ENCODE measurements at places on chromosomes 4 and X.

GRCh38 chrX:79288733-79289132, 78.4 kb downstream of the ITM2A start:
- DNase-seq: no peak

DNA sequence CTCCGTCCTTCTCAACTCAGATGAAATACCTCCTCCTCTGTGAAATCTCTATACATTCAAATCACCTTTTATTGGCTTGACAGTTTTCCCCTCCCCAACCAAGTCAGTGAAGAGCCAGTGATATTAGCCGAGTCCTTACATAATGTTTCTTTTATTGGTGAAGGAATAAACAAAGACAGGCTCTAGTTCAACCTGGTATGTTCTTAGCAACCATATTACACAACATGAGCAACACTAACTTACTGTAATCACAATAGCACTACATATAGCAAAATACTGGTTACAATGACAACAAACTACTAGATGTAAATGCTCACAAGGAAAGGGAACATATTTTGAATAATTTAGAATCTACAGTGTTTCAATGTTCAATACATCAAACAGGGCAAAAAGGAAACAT, 19.9 kb downstream of the DHX15 start:
- no peak for DNase-seq

DNA sequence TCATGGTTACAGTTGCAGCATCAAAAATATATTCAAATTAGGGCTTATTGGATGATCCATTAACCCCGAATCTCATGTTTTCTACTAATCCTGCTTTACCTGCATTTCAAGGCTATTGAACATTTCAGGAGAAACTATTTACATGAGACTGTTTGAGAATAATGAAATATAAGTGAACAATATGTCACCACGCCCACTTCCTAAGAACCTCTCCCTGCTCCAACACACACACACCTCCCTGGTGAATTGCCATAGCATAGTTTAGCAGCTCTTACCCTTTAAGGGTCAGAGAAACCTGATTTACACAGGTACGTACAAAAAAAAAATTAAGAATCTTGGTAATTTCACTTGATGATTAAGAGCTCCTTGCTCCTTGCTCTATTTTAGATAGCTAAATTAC, 113.4 kb downstream of the ANXA5 start:
- DNase-seq: no peak

DNA sequence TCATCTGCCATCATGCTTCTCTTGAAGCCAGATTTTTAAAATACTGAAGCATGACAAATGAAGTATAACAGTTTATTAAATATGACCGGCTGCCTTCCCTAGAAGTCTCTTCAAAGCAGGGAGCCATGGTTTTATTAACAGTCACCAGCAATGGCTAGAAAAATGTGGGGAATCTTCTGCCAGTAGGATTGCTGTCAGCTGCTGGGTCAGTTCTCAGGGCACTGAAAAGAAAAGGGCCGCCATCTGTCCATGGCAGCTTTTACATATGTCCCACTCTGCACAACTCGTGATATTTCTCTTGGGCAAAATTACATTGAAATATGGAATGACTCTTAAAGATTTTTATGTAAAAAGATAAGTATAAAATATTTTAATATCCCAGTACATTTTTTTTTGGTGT, 2.8 kb downstream of the CCNG2 start:
- no peak for DNase-seq

- DNase-seq: no peak
Observed at GRCh38 chrX:24154490-24155034, 5.0 kb downstream of the ZFX start.

Data from amniotic stem cell (primary cell).